ENCODE measurements at places on chromosomes 2 and 18.

- H3K4me3 ChIP-seq, result no peak overlapping the region
- H3K36me3 ChIP-seq, result no peaks in the 10 kb centered on the region
- no peaks in the 10 kb centered on the region for H3K27me3 ChIP-seq
- H3K4me1 ChIP-seq, result no peaks in the 10 kb centered on the region
These were observed 65.0 kb upstream of the POU3F3 start for GRCh38 chr2:104788742-104789455.

GRCh38 chr2:195532628-195533271 is 124.3 kb upstream of the SLC39A10 start:
- no peak for DNase-seq
- no peaks in the 10 kb centered on the region for H3K36me3 ChIP-seq
- H3K4me3 ChIP-seq, result peak overlapping the region; percentile 41
- H3K4me1 ChIP-seq, result peaks cover 3% of the 10 kb centered on the region

DNA sequence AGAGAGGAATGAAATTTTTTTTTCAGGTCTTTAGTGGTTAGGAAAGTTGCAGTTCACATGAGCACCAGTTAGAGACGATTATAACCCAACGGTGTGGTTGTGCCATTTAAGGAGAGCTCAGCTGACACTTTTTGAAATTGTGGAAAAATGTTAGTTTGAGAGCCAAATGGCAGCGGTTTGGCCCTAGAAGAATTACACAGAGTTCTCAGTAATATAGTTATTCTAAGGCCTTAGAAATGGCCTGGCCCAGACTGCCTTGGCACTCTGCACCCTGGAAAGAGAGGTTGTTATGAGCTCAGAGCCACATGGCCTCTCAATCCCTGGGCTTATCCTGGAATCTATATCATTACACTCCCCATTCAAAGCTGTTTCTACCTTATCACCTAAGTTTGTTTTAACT is 117.4 kb downstream of the RHBDD1 start:
- no peaks in the 10 kb centered on the region for H3K36me3 ChIP-seq
- no peaks in the 10 kb centered on the region for H3K27me3 ChIP-seq
- H3K4me3 ChIP-seq, result no peak overlapping the region
- H3K27ac ChIP-seq, result peak overlapping the region; percentile 82

DNA sequence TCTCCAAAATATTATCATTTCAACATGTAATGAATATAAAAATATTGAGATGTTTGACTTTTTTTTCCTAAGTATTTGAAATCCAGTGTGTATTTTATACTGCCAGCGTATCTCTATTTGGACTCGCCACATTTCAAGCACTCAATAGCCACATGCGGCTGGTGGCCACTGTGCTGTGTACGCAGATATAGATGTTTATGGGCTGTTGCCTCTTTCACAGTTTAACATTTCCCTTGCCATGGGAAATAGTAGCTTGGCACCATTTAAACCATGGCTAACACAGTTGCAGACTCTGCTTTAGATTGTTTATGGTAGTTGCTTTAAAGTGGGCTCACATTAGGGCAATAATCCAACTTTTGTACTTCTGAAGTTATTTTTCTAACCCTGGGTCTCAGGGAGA is 136.6 kb upstream of the ITGB6 start:
- H3K36me3 ChIP-seq, result no peaks in the 10 kb centered on the region
- H3K27ac ChIP-seq, result no peak overlapping the region
- peaks cover 6% of the 10 kb centered on the region for H3K4me1 ChIP-seq
- DNase-seq, result no peak

- H3K4me3 ChIP-seq, result no peak overlapping the region
- H3K36me3 ChIP-seq, result no peaks in the 10 kb centered on the region
- no peak overlapping the region for H3K27ac ChIP-seq
These were observed 24.9 kb downstream of the FHOD3 start for GRCh38 chr18:36322408-36322728.

GRCh38 chr2:119156891-119157773 is 1.4 kb downstream of the C1QL2 start:
- no peak overlapping the region for H3K4me3 ChIP-seq
- DNase-seq, result no peak

DNA sequence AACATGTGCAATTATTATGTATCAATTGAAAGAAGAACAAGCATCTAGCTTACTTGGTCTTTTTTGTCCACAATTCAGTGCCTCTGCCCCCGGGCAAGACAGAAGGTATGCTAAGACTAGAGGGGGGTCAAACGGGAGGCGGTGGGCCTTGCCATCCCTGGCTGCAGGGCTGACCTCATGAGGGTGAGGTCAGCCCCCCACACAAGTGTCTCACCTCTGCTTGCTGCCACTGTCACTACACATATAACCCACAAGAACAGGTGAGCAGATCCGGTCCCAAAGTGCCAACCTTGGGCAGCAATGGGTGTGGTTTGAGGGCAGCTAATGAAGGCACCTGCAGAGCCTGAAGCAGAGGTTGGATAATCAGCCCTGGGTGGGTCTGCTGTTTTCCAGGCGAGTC is 71.5 kb downstream of the EDAR start:
- H3K36me3 ChIP-seq, result no peaks in the 10 kb centered on the region
- H3K4me1 ChIP-seq, result no peaks in the 10 kb centered on the region
- H3K27ac ChIP-seq, result no peak overlapping the region
- H3K4me3 ChIP-seq, result no peak overlapping the region

GRCh38 chr2:159873258-159873657 is 75.2 kb upstream of the CD302 start:
- peak; percentile 44 for DNase-seq
- no peaks in the 10 kb centered on the region for H3K27me3 ChIP-seq
- no peaks in the 10 kb centered on the region for H3K36me3 ChIP-seq
- no peaks in the 10 kb centered on the region for H3K4me1 ChIP-seq
- no peak overlapping the region for H3K4me3 ChIP-seq
